HFFc6 (cell line): ENCODE measurements at places on chromosomes 3 and 15.

GRCh38 chr3:143278721-143279120 lies 159.2 kb downstream of the CHST2 start:
- H3K27me3 ChIP-seq, result peaks cover 3% of the 10 kb centered on the region
- no peak overlapping the region for H3K4me3 ChIP-seq

DNA sequence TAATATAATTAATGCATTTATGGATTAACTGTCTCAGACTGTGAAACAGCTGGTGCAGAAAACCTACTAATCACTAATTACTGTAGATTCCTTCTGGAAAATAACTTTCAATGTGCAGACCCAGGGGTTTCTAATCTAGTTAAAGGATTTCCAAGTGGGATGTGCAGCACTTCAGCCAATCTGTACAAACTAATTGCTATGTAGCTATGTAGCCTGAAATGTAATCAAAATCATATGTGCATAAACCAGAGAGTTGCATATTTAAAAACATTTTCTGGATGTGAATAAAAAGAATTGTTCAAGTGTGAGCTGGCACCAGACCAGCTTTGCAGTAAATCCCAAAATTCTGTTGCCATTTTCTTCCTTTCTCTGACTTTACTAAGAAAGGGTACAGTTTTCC lies 127.5 kb upstream of the CD96 start:
- no peak overlapping the region for H3K4me3 ChIP-seq
- H3K27me3 ChIP-seq, result peaks cover 5% of the 10 kb centered on the region; the same call in 1 of the 2 replicates

GRCh38 chr3:55065331-55065730 lies 137.5 kb upstream of the LRTM1 start:
- H3K36me3 ChIP-seq, result no peaks in the 10 kb centered on the region
- no peak overlapping the region for H3K4me3 ChIP-seq
- peaks cover 2% of the 10 kb centered on the region; the same call in 1 of the 2 replicates for H3K27me3 ChIP-seq
- peaks cover 16% of the 10 kb centered on the region for H3K4me1 ChIP-seq

DNA sequence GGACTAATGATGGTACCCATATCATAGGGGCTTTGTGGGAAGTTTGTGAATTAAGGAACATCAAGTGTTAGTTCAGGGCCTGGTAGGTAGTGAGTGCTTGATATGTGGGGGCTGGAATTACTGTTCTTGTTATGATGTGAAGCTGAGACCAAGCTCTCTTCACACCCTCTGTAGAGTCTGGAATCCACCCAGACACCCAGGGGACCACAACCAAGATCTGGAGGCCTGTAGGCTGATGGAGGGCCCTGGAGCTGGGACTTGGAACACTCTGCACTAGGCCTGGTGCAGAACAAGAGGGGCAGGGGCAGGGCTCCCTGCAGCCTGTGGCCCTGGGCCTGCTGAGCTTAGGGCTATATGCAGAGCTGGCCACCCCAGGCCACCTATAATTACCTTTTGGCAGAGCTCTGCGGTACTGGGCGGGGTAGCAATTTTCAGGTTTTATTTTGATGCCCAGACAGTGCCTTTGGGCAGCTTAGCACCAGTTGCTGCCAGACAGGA lies 13.1 kb upstream of the PRKCD start:
- no peak overlapping the region for H3K27ac ChIP-seq
- H3K27me3 ChIP-seq, result peaks cover 2% of the 10 kb centered on the region; the same call in 1 of the 2 replicates
- no peak for DNase-seq
- peaks cover 18% of the 10 kb centered on the region for H3K4me1 ChIP-seq

DNA sequence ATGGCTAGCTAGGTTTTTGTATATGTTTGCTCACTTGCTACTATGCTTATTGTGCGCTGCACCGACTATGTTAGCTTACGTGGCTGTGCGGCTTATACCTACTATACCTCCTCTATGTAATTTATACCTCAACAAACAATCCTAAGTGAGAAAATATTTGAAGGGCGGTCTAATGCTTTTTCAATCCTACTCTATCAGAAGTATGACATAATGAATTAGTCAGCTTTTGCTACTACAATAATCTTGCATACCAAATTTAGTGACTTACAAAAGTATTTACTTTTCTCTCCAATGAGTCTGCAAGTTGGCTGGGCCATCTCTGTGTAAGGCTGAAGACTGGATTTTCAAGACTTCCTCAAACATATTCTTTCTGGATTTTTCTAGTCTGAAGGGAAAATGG lies 391.2 kb upstream of the NECTIN3 start:
- peaks cover 2% of the 10 kb centered on the region; the same call in 1 of the 2 replicates for H3K27me3 ChIP-seq
- H3K4me1 ChIP-seq, result peaks cover 17% of the 10 kb centered on the region
- H3K27ac ChIP-seq, result peak overlapping the region; percentile 60; the same call in 1 of the 2 replicates
- no peaks in the 10 kb centered on the region for H3K36me3 ChIP-seq
- H3K4me3 ChIP-seq, result no peak overlapping the region

DNA sequence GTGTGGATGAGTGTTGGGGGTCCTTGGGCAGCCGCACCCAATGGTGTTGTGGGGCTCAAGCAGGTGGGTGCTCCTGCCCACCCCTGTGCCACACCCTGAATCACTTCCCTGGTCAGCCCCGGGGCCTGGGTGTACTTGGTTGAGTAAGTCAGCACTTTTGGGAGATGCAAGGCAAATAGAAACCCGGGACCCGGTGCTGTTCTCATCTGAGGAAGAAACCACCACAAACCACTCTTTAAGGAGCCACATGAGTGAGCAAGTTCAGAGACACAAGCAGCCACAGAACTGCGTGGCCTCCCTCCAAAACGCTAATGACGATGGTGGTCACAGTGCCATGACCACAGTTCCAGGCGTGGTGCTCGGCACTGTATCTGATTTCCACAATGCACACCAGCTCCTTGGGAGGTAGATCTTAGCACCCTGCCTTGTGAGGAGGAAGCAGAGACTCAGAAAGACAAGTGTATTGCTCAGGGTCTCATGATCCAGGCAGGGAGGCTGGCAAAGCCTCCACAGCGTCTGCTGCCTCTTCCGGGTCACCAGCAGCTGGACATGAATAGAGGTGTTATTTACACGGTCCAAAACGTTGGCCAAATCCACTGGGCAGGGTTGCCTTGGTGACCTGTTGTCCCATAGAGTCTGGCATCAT lies 118.2 kb upstream of the ALDH1A3 start:
- peaks cover 16% of the 10 kb centered on the region for H3K27me3 ChIP-seq
- DNase-seq, result no peak
- peaks cover 41% of the 10 kb centered on the region for H3K4me1 ChIP-seq
- no peak overlapping the region for H3K4me3 ChIP-seq
- H3K36me3 ChIP-seq, result no peaks in the 10 kb centered on the region

DNA sequence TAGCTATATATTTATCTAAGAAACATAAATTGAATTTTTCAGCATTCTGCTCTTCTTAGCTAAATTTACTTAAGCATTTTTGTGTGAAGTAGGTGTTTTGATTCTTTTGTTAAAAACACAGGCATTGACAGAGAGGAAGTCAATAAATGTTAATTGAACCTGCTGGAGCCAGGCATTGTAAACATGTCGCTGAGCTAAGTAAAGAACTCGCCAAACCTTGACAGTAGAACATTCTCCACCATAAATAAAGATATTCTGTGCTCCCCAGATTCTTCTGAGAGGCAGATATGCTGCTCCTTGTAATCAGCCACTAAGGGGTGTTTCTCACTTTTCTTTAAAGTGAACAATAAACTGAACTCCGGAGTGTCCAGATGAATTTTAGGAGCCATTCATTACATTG lies 38.4 kb downstream of the SYNM start:
- no peak overlapping the region for H3K4me3 ChIP-seq
- no peak overlapping the region for H3K27ac ChIP-seq
- DNase-seq, result no peak
- peaks cover 10% of the 10 kb centered on the region for H3K36me3 ChIP-seq
- no peaks in the 10 kb centered on the region for H3K27me3 ChIP-seq
- H3K4me1 ChIP-seq, result peaks cover 18% of the 10 kb centered on the region

GRCh38 chr3:185114756-185115155 lies 38.1 kb downstream of the C3orf70 start:
- no peaks in the 10 kb centered on the region for H3K4me1 ChIP-seq
- no peaks in the 10 kb centered on the region for H3K36me3 ChIP-seq
- no peak for DNase-seq
- H3K27me3 ChIP-seq, result peaks cover 9% of the 10 kb centered on the region
- H3K27ac ChIP-seq, result no peak overlapping the region
